Neural progenitor cell (in vitro differentiated cells): ENCODE measurements at places on chromosomes 1 and 21. TPM values are rescaled to one million over a fixed set of nuclear protein-coding genes. Genes with fewer than 3 reads are reported as not detected.

- peak; percentile 76 for DNase-seq
These were observed 8.8 kb downstream of the HMGB4 start for GRCh38 chr1:33872683-33873082.

DNA sequence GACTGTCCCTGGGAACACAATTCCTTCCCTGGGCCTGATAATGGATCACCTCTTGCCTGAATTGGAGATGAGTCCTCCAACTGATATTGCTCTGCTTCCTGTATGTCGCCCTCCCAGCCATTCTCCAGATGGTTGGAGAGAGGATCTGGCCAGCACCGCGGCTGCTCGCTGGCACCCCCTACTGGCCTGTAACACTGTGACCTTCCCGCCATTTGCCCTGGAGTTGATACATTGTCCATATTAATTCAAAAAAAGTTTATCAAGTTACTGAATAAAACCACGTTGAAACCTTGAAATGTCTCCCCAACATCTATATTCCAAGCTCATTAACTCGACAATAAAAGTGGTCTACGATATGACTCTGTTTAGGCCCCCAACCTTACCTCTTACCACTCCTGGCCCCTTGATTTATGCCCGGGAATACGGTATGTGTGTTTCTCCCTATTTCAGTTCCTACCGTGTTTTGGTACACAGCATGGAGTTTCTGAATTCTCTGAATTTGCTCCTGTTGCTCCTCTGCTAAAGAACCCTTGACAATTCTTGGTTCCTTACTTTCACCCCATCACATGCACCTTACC is 241.8 kb upstream of the KIAA0040 start:
- no peak for DNase-seq

- peak; percentile 7 for DNase-seq
These were observed 201.5 kb downstream of the S1PR1 start for GRCh38 chr1:101438359-101438758.

- DNase-seq: no peak
These were observed 27.0 kb downstream of the NVL start for GRCh38 chr1:224302947-224303346.

SLAMF7 gene
- not detected in 2 replicates for total RNA-seq

GRCh38 chr21:42939582-42940413 is 14.4 kb upstream of the ERVH48-1 start:
- no peak for DNase-seq

FCRL1 gene
- not detected in 2 replicates for total RNA-seq

GRCh38 chr21:37939251-37939650 is 23.0 kb upstream of the KCNJ6 start:
- no peak for DNase-seq

SIPA1L2 gene
- total RNA-seq: 19.5 and 24.8 TPM in 2 replicates

TRIM17 gene
- 2.9 and 5.0 TPM in 2 replicates for total RNA-seq

- DNase-seq: no peak
These were observed 15.4 kb downstream of the FLVCR1 start for GRCh38 chr1:212873518-212873917.

GRCh38 chr21:42006765-42007164 is 3.4 kb downstream of the ZBTB21 start:
- DNase-seq: no peak

DNA sequence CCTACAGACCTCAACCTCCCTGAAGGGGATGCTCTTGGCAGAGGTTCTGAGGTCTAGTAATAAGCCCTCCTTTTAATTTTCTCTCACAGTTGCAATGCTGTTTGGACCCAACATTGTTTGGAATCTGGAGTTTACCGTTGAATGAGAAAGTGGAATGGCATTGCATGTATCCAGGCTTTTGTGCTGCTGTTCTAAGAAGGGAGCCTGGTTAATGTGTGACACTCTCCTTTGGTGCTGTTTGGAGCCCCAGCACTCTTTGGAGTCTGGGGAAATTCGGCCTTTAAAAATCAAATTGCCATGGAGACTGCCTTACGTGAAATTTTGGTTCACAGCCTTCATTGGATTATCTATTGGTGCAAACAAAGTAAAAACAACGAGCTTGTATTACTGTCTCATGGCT is 23.7 kb upstream of the TMEM61 start:
- no peak for DNase-seq

PADI2 gene
- total RNA-seq: 0.77 and 1.4 TPM in 2 replicates

GRCh38 chr21:39061766-39062165 is 121.5 kb downstream of the PSMG1 start:
- DNase-seq: no peak

GRCh38 chr1:233038581-233038980 is 88.2 kb downstream of the NTPCR start:
- DNase-seq: no peak

- no peak for DNase-seq
These were observed 136.8 kb upstream of the IGSF21 start for GRCh38 chr1:17970757-17971156.

GRCh38 chr1:8438489-8438888 is 120.6 kb downstream of the SLC45A1 start:
- DNase-seq: no peak

DNA sequence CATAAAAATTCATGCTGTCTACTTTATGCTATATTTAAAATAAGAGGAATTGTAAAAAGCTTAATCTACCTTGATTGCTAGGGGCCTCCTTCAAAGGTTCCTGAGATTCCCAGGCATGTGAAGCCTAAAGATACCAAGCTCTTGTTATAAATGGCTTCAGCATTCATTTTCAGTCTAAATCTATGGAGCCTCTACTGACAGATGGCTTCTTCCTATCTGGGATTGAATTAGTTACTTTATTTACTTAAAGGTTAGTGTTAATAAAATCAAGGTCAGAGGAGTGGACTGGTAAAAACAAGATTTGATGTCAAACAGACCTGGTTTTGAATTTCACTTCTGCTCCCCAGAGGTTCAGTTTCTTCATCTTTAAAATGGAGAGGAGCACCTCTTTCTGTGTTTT is 93.7 kb downstream of the TNNI3K start:
- no peak for DNase-seq

DNA sequence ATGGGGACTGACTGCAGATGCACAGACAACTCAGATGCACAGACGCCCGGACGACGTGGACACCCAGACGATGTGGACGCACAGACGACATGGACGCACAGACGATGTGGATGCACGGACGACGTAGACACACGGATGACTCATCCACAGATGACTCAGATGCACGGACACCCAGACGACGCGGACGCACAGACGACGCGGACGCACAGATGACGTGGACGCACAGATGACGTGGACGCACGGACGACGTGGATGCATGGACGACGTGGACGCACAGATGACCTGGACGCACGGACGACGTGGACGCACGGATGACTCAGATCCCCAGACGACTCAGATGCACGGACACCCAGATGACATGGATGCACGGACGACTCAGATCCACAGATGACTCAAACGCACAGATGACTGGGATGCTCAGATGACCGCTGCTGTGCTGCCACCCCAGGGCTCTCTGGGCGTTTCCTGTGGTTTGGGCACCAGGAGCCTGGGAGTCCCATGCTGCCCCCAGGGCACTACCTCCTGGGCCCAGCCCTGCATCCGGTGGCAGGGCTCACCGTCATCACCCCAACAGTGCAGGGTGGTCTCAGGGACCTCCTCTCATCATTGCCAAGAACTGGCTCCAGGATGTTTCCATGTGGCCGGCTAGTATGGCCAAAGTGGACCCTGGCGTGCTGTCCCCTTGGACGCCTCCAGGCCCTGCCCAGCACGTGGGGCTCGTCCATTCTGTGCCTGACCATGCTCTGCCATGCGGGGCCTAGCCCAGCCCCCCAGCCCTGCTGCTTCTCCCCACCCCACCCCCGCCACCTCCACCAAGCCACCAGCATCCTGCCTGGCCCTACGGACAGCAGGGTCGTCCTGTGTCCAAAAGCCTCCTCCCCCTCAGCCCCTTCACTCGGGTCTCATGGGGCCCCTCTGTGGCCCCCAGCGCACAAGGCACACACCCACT is 14.0 kb downstream of the FAAP20 start:
- DNase-seq: no peak

DNA sequence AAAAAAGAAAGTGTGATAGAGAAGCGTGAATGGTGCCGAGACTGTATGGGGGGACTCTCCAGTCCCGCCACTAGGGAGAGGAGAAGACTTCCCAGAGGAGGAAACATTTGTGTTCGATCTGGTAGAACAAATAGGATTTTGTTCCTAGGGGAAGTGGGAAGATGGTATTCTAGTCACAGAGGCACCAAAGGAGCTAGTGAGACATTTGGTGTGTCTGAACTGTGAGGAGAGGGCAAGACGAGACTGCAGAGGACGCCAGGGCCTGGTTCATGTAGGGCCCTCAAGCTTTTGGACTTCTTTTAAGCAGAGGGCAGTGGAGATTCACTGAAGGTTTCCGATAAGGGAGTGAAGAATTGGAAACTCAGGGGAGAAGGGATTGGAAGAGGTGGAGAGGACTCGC is 2.9 kb downstream of the BTBD19 start:
- peak; percentile 46 for DNase-seq

- peak; percentile 28 for DNase-seq
These were observed 42.6 kb downstream of the CD34 start for GRCh38 chr1:207868251-207868773.

SRRM1 gene
- total RNA-seq: 125 and 164 TPM in 2 replicates
